ENCODE measurements at places on chromosomes 4 and X. TPM values are rescaled to one million over a fixed set of nuclear protein-coding genes. Genes with fewer than 3 reads are reported as not detected.

DNA sequence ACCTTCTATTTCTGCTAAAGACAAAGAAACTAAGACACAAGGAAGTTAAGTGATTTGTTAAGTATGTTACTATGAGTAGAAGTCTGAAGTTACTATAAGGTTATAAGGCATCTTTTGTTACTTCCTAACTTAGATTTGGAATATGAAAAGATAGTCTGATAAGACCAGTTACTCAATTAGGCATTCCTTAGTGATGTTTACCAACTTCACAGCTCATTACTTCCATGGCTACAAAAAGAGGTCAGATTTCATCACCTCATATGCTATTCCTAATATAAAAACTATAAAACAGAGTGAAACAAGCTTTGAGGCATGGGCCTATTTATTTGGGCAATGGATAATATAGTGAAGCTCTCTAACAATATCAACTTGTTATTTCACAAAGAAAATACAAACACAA, 143.1 kb downstream of the TBCK start:
- H3K27ac ChIP-seq: no peak overlapping the region
- peaks cover 15% of the 10 kb centered on the region for H3K36me3 ChIP-seq
- H3K4me1 ChIP-seq: no peaks in the 10 kb centered on the region
- DNase-seq: no peak
- no peaks in the 10 kb centered on the region for H3K27me3 ChIP-seq

DNA sequence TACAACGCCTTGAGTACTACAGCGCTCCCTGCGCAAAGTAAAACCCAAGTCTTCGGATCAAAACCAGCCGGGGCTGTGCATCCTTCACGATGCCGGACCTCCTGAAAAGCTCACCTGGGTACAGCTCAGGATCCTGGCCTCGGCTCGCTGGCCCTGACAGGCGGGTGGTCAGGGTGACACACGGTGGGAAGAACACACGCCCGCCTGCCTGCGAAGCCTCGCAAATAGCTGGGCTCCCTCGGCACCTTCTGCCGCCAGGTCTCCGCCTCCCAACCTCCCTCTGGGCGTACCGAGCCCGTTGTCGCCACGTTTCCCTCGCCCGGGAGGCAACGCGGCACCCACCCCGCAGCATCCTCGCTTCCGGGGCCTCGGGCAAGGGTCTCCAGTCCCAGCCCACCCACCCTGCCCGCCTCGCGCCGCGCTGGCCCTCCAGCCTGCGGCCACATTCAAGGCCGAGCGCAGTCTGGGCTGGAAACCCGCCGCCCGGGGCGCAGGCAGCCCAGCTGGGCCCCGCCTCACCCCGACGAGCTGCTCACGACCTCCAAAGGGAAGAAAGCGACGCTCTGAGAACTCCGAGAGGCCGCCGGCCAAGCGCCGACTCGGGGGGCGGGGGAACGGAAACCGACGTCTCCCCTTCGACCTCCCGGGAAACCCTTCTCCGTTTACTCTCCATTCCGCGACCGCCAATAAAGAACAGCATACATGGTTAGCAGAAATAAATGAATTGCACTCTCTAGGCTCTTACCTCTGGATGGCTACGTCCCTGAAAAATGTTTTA, 511 bp downstream of the PPM1K start:
- peak; percentile 67 for DNase-seq
- H3K27ac ChIP-seq: peak overlapping the region; percentile 98
- no peaks in the 10 kb centered on the region for H3K27me3 ChIP-seq
- H3K4me1 ChIP-seq: peaks cover 43% of the 10 kb centered on the region
- peak overlapping the region; percentile 94 for H3K4me3 ChIP-seq

- no peaks in the 10 kb centered on the region for H3K4me1 ChIP-seq
- no peaks in the 10 kb centered on the region for H3K27me3 ChIP-seq
- H3K36me3 ChIP-seq: peaks cover 49% of the 10 kb centered on the region
- H3K27ac ChIP-seq: no peak overlapping the region
- DNase-seq: no peak
- no peak overlapping the region for H3K4me3 ChIP-seq
Observed at GRCh38 chr4:41943506-41943905, 8.3 kb downstream of the TMEM33 start.

- no peak overlapping the region for H3K27ac ChIP-seq
- no peaks in the 10 kb centered on the region for H3K27me3 ChIP-seq
- peaks cover 4% of the 10 kb centered on the region for H3K4me1 ChIP-seq
- H3K36me3 ChIP-seq: no peaks in the 10 kb centered on the region
- DNase-seq: no peak
Observed at GRCh38 chrX:39253551-39253950, 452.3 kb downstream of the MID1IP1 start.

- no peak overlapping the region for H3K27ac ChIP-seq
- no peak overlapping the region for H3K4me3 ChIP-seq
- no peaks in the 10 kb centered on the region for H3K36me3 ChIP-seq
- H3K4me1 ChIP-seq: no peaks in the 10 kb centered on the region
Observed at GRCh38 chr4:104532677-104533076, 38.0 kb upstream of the CXXC4 start.

Gene BEX2
- 25.7 TPM for total RNA-seq

Gene ARHGAP24
- not detected for total RNA-seq

Gene HS3ST1
- not detected for total RNA-seq
